ENCODE measurements at places on chromosomes 12 and 14. TPM values are rescaled to one million over a fixed set of nuclear protein-coding genes. Genes with fewer than 3 reads are reported as not detected.

MYF6 gene
- total RNA-seq: 367 TPM

SCNN1A gene
- 0.30 TPM for total RNA-seq

C12orf50 gene
- not detected for total RNA-seq

SERPINA3 gene
- 1,141 TPM for total RNA-seq

STON2 gene
- total RNA-seq: 37.4 TPM

LRRC9 gene
- total RNA-seq: not detected

- DNase-seq: no peak
Observed at GRCh38 chr12:110676171-110676570, 12.7 kb downstream of the HVCN1 start.

DNA sequence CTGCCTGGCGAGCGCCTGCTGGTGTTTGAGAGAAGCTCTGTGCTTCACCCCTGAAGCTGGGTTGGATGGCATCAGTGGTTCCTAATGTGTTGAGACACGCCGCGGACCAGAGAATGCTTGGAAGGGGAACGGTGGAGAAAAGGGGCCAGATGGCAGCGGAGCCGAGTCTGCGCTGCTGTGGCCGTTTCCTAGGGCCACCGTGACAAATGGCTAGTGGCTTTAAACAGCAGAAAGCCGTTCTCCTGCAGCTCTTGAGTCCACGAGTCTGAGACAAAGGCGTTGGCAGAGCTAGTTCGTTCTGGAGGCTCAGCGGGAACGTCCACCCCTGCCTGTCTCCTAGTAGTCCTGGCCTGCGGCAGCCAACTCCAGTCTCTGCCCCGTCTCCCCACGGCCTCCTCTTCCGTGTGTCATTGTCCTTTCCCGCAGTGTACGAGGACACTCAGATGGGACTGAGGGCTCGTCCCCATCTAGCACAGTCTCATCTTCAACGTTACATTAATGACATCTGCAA lies 103.6 kb downstream of the ADGRD1 start:
- no peak for DNase-seq

DNA sequence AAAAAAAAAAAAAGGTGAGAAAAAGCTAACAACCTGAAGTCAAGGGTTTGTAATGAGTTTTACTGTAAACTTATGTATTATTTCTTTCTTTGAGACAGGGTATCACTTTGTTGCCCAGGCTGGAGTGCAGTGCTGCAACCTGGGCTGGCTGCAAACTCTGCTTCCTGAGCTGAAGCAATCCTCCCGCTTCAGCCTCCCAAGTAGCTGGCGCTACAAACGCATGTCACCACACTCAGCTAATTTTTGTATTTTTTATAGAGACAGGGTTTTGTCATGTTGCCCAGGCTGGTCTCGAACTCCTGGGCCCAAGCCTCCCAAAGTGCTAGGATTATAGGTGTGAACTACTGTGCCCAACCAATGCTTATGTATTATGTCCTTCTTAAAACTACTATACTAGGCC lies 9.2 kb downstream of the ATF7 start:
- DNase-seq: no peak

DNA sequence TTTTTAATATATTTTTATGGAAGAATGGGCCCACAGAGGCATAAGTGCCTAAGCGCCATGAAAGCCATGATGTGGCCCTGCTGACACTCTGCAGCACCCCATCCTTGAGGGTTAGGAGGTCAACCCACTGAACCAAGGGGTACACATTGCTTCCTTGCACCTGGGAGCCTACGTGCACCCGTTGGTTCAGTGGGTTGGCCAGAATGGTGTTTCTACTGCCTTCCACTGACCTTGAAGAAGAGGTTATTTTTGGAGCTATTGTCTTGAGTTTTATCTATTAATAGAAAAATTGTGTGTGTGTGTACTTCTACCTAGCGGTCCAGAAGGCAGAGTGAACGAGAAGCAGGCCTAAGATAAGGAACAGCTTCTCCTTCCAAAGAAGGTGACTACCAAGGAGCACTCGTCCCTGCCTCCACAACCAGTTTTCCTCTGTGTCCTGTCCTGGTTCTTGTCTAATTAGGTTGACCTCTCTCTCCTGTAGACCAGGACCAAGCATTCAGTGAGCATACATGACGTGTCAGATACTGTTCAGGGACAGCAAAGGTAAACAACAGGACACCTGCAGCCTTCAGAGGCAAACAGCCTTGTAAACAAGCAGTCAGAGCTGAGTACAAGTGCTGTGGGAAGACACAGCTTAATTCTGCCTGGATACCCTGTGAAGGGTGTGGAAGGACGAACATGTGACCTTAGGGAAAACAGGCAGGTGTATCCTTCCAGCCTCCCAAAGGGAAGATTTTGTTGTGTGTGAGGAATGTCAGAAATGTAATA lies 30.4 kb upstream of the PLEK2 start:
- DNase-seq: no peak

GRCh38 chr14:101235335-101236103 lies 325.8 kb upstream of the DIO3 start:
- DNase-seq: peak; percentile 42

GRCh38 chr14:49908433-49908782 lies 15.5 kb downstream of the ARF6 start:
- DNase-seq: no peak

- DNase-seq: no peak
Observed at GRCh38 chr12:70652451-70652850, 15.2 kb upstream of the PTPRB start.

DNA sequence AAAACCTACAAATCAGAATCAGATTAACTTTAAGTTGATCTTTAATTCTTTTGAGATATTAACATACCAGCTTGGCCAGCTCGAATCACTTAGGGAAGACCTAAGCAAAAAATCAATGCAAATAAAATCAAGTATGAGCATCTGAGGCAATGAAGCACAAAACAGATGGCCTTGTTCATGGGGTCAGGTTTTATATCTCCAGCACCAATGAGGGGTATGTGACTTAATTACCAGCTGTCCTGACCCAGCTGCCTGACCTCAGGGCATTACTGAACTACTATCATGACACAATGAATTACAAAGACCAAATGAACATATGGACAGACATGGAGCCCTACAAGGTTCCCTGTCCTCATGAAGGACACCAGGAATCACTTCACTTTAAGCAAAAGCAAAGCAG lies 70.5 kb downstream of the FGD6 start:
- DNase-seq: no peak

- DNase-seq: no peak
Observed at GRCh38 chr12:106343214-106343528, 14.4 kb upstream of the POLR3B start.

Measured in psoas muscle (tissue), 8 donors.